ENCODE measurements at places on chromosomes 16 and 17.

GRCh38 chr17:12603566-12603965 lies 62.1 kb upstream of the MYOCD start:
- no peak for DNase-seq

GRCh38 chr16:31179219-31179746 lies 656 bp upstream of the FUS start:
- no peak for DNase-seq

DNA sequence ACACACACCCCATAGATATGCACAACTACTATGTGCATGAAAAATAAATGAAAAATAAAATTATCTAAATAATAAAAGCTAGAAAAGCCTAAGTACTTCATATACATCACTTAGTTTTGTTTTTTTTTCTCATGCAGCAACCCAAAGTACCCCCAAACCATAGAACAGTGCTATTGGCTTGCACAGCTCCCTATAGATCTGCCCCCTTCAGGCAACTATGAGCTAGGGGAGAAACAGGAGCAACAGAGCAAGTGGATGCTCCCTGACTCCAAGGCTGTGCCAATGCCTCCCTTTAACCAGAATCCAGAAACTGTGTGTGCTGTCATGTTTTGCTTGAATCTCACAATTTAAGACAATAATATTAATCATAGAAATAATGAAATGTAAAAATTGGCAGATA lies 605.5 kb downstream of the TOX3 start:
- no peak for DNase-seq

GRCh38 chr16:18936727-18937340 lies 10.6 kb upstream of the SMG1 start:
- no peak for DNase-seq

DNA sequence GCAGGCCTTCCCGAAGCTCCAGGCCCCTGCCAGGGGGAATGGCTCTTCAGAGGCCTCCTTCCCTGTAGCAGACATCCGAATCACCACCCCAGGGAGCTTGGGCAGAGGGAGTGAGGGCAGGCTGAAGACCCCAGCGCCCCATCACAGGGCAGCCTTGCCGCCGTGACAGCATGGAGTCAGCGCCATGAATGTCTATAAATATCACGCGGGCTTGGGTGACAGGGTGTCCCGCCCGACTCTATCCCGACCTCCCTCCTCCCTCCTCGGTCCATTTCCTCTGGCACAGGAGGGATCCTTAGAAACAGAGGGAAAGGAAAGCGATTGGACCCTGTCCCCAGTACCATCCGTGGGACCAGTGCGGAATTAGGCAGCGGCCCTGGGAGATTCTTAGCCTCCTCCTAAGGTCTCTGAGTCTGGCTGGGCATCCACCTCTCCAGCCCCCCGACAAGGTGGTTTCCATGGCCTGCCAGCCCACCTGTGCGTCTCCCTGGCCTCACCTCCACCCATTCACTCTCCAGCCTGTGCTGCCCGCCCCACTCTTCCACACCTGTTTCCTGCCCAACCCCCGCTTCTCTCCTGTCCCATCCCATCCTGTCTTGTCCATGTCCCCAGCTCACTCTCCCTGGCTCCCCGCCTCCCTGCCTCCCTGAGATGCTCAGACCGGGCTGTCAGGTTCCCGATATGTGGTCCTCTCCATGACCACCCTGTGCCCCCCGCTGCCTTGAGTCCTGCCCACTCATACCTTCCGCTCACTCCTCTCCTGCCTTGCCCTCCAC lies 5.1 kb downstream of the ATP2A1 start:
- no peak for DNase-seq

DNA sequence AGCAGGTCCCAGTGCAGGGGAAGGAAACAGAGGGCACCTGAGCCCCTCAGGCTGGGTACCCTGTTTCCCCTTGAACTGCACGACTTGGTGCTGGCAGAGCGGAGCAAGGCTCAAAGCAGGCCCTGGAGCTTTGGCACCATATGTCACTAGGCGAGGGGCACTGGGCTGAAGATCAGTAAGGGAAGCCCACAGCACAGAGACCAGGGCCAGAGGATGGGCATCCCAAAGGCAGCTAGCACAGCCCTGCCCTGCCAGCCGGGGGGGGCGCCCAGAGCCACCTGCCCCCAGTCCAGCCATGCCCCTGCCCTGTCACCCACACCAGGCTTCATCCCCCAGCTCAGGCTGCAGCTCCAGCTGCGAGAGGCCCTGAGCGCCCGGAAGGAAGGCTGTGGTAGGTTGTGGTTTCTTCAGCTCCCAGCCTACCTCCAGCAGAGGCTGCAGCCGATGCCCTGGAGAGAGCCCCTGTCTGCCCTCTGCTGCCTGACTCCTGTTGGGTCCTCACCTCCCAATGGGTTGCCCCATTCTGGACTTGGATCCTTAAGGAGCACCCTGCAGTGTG lies 10.9 kb downstream of the NHERF1 start:
- DNase-seq = peak; percentile 85

Data from GF-D8 (cell line).